ENCODE measurements at places on chromosomes 5 and 9. TPM values are rescaled to one million over a fixed set of nuclear protein-coding genes. Genes with fewer than 3 reads are reported as not detected.

CTNNAL1 gene
- 32.9 TPM for total RNA-seq

DNA sequence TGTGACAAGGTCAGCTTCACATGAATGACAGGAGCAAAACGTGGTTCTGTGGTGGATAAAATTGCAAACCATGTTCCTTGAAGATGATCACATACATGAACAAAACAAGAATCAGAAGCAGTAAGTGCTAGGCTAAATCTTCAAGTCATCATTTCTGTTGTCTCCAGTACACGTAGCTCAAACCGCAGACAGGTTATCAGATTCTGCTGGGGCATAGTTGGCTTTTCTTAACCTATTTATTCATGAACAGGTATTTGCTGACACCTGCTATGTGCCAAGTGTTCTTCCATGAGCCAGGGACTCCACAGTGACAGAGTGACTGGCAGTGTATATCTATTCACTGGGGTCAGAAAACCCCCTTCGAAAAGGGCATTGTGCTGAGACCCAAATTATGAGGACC, 20.8 kb downstream of the MFAP3 start:
- no peak for DNase-seq
- H3K4me1 ChIP-seq, result peaks cover 14% of the 10 kb centered on the region
- H3K27me3 ChIP-seq, result no peaks in the 10 kb centered on the region
- no peak overlapping the region for H3K27ac ChIP-seq
- H3K36me3 ChIP-seq, result no peaks in the 10 kb centered on the region
- no peak overlapping the region for H3K4me3 ChIP-seq

DNA sequence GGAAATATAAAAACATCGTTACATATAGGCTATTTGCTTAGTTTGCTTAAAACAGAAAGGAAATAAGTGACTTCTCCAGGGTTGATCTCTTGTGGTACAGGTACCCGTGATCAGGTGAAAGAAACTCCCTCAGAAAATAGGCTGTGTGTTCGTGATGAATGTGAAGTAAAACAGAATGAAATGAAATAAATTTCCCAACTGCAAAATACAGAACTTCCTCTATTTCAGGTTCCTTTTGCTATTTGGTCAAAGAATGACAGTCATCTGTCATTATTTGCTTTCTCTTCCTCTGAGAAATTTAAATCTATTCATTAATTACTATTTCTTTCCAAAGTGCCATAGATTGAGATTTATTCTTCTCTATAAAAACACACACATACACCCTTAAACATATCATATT, 408.1 kb downstream of the FAM170A start:
- no peaks in the 10 kb centered on the region for H3K36me3 ChIP-seq
- no peak for DNase-seq
- H3K4me3 ChIP-seq, result no peak overlapping the region
- no peak overlapping the region for H3K27ac ChIP-seq

DNA sequence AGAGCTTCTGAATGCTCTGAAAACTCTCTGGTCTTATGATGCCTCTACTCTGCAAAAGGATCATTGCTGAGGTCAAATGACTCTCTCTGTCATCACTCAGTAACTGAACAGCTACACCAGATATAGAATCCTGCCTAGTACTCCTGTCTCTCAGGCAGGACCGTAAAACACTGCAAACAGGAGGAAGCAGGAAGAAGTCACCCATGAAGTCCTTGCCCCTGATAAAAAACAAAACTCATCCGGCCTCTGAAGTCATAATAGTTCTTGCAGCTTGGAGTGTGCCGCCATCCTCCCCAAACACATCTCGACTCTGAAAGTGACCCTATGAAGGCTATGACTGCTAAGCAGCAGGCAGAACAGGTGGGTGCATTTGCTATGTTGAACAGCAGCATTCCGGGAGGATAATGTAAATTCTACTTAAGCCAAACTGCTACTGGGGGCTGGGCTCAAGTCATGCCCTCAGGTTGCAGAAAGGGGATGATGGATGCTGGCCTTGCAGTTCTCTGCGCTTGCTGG, 81.9 kb upstream of the FAM169A start:
- H3K4me1 ChIP-seq, result peaks cover 8% of the 10 kb centered on the region
- no peak overlapping the region for H3K4me3 ChIP-seq
- H3K27me3 ChIP-seq, result no peaks in the 10 kb centered on the region
- H3K27ac ChIP-seq, result no peak overlapping the region
- DNase-seq, result no peak
- no peaks in the 10 kb centered on the region for H3K36me3 ChIP-seq

GRCh38 chr5:14753947-14754346, 89.4 kb downstream of the OTULIN start:
- no peak overlapping the region for H3K4me3 ChIP-seq
- no peak overlapping the region for H3K27ac ChIP-seq
- no peaks in the 10 kb centered on the region for H3K27me3 ChIP-seq
- H3K4me1 ChIP-seq, result no peaks in the 10 kb centered on the region
- H3K36me3 ChIP-seq, result peaks cover 15% of the 10 kb centered on the region

GRCh38 chr9:137728444-137729311, 109.9 kb downstream of the EHMT1 start:
- peaks cover 14% of the 10 kb centered on the region for H3K4me1 ChIP-seq
- DNase-seq, result no peak
- H3K27ac ChIP-seq, result no peak overlapping the region
- H3K36me3 ChIP-seq, result peaks cover 28% of the 10 kb centered on the region

Data from upper lobe of left lung (tissue), 6 donors.